ENCODE measurements at places on chromosomes 11 and 22. TPM values are rescaled to one million over a fixed set of nuclear protein-coding genes. Genes with fewer than 3 reads are reported as not detected.

DNA sequence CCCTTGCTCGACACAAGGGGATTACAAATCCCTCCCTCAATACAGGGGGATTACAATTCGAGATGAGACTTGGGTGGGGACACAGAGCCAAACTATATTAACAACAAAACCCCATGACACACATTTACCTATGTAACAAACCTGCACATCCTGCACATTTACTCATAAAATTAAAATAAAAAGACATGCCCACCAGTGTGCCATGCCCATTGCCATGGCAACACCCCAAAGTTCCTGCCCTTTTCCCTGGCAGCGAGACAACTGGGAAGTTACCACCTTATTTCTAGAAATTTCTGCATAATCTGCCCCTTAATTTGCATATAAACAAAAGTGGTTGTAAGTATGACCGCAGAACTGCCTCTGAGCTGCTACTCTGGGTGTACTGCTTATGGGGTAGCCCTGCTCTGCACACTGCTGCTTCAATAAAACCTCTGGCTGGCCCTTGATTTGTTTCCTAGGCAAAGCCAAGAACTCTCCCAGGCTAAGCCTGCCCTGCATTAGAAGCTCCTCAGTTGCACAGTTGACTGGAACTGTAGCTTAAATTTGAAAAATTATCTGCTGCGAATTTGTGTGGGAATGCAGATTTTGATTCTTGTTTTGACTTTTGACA is 8.6 kb upstream of the INCENP start:
- no peak for DNase-seq

DNA sequence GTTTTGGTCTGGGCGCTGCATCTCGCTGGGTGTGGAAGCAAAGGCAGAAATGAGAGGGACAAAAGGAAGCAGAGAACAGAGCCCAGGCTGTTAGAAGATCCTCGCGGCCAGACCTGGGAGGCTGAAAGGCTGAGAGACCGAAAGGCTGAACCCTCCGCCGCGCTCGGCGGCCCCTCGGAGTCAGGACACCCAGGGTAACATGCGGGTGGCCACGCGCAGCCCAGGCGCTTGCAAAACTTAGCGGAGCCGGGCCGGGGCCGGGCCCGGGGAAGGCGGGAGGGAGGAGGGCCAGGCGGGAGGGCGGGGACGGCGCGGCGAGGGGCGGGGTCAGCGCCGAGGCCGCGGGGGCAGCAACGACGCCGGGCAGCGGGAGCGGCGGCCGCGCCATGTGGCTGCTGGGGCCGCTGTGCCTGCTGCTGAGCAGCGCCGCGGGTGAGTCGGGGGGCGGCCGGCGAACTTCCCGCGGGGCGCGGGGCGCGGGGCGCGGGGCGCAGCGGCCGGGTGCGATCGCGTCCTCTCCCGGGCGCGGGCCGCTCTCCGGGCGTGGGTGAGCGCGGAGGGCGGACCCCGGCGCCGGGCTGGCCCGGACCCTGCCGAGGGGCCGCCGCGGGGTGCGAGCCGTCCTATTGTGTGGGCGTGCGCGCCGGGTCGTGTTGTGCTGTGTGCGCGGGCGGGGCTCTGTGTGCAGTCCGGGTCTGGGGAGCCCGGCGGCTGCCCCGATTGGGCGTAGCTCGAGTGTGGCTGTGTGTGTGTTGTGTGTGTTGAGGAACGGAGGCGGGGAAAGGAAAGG is at the start of gene LDLRAD3:
LDLRAD3 (plus strand) TSS at position 350 of the 790 bp plus-strand sequence; CDS start at position 387, 37 bp downstream.
- peak; percentile 80 for DNase-seq

DNA sequence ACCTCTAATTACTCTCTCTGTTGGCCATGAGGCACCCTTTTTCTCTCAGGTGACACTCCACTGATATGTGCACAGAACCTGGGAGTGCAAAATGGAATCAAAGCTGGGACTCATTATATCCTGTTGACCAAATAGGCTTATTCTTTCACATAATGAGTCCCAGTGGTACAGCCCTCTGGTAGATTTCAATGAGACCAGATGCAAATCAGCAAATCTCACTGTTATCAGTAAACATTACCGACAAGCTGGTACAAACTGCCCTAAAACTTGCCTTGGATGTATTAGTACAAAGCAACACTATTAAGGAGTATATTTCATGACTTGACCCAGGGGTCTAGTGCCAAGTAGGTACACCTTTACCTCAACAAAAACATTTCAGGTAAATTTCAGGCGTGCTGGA is 128.3 kb downstream of the DDX10 start:
- no peak for DNase-seq

The GRK3 gene
- total RNA-seq: 12.4 TPM

- no peak for DNase-seq
Observed at GRCh38 chr11:63243533-63243932, at the start of gene SLC22A25. TSS of gene SLC22A25 (minus strand) at chr11:63243599. CDS start at chr11:63229652, 13,947 bp downstream.

The PRR33 gene
- not detected for total RNA-seq

GRCh38 chr22:36277482-36278291 is 24.8 kb downstream of the APOL1 start:
- peak; percentile 63 for DNase-seq

GRCh38 chr11:103367650-103368049 is 258.4 kb downstream of the DYNC2H1 start:
- DNase-seq: no peak

GRCh38 chr11:65672982-65673381 is 10.3 kb upstream of the RELA start:
- no peak for DNase-seq

DNA sequence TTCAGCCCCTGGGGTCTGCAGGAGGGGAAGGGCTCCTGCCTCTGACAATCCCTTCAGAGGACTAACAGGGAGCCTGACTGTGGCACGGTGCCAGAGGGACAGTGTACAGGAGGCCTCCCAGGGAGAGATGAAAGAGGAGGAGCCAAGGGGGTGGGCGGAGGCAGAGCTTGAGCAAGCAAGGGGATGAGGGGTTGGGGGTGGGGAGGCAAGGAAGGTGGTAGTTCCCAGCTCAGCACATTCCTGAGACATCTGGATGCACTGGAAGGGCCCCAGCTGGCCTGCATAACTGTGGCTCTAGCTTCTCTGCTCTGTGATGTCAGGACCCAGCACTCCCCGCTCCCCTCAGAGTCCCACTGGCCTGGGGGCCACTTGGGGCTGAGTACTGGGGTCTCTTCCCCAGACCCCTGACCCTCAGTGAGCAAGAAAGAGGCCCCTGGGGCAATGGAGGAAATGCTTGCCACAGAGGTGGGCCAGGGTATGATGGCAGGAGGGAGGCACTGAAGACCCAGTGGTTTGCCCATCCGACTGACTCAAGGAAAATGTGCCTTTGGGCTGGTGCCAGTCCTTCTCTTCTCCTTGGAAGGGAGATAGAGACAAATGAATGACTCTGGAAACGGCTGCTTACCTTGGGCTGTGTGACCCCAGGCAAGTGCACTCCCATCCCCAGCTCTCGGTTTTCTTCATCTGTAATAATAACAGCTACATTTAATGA is 13.3 kb downstream of the CREB3L1 start:
- DNase-seq: no peak

The FADD gene
- 23.1 TPM for total RNA-seq

- no peak for DNase-seq
Observed at GRCh38 chr11:68838572-68838964, 3.1 kb downstream of the CPT1A start.

- DNase-seq: no peak
Observed at GRCh38 chr11:82986446-82986845, 84.9 kb downstream of the DDIAS start.

DNA sequence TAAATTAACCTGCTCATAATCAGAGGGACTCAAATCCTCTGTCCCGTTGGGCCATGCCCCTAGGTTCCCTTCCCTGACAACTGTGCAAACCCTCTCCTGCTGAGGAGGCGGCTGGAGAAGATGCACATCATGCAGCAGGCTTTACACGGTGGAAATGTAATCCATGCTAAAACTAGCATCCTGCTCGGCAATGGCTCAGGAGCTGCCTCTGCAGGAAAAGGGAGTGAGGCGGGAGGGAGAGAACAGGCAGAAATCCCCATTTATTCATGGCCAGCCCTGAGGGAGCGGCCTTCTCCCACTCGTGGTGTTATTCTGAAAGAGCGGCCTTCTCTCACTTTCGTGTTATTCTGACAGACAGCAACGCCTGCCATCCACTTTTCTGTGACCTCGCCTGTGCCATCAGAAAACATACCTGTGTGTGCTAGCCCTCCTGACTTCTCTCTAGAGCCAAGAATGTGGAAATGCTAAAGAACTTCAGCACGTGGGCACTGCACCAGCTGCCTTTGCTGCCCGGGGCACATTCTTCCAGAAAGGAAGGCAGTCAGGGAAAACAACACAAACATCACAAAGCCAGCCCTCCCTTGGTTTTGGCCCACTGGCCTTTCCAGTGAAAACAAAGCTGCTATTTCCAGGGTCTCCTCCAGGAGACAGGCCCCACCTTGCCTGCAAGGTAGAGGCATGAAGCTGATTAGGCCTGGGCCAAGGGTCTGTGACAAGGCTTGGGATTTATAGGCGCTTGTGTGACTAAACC is 62.9 kb upstream of the BID start:
- DNase-seq: no peak

DNA sequence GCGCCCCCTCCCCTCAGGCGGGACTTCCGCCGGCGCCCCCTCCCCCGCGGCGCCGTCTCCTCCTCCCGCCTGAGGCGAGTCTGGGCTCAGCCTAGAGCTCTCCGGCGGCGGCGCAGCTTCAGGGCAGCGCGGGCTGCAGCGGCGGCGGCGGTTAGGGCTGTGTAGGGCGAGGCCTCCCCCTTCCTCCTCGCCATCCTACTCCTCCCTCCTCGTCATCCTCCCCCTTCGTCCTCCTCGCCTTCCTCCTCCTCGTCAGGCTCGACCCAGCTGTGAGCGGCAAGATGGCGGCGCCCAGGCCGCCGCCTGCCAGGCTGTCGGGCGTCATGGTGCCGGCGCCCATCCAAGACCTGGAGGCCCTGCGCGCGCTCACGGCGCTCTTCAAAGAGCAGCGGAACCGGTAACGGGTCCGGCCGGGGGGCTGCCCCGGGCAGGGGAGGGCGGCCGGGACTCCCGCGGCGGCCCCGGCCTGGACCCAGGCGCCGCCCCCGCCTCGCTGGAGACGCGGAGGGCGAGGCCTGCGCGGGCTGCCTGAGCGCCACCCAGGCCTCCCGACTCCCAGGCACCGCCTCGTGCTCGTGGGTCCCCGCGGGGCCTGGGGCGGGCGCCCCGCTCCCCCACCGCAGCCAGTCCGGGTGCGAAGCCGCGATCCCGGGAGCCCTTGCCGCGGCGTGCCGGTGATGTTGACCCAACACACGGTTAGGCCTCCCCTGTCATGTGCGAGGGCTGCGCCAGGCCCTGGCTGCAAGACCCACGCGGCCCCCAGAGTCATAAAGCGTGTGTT is at the start of gene ATXN10:
ATXN10 (plus strand) TSS at position 52 of the 781 bp plus-strand sequence; CDS start at position 282, 230 bp downstream.
- peak; percentile 94 for DNase-seq

The OR2AG1 gene
- total RNA-seq: not detected

DNA sequence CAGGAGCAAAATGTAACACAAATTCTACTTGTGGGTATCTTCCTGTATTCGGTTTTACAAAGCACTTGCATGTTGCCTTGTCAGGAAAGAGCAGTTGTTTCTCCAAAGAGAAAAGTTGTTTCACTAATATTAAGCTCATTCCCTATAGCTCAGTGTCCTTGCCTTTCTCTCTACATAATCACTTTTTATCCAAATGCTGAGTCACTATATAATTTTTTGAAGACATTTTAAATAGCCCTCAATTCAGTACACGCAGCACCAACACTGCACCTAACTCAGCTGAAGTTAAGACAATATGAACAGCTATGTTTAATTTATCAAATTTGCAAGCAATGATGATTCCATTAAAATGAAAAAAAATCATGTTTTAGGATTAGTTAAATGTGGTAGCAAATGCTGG is 14.5 kb upstream of the MRTFA start:
- no peak for DNase-seq

The OR4C15 gene
- not detected for total RNA-seq

The NXPE1 gene
- total RNA-seq: not detected

Measured in glutamatergic neuron (in vitro differentiated cells).